ENCODE measurements at places on chromosomes 12 and 14.

- no peak for DNase-seq
Observed at GRCh38 chr14:67892466-67893100, 73.0 kb downstream of the RAD51B start.

- DNase-seq = no peak
Observed at GRCh38 chr14:70700955-70701585, 59.4 kb downstream of the TTC9 start.

DNA sequence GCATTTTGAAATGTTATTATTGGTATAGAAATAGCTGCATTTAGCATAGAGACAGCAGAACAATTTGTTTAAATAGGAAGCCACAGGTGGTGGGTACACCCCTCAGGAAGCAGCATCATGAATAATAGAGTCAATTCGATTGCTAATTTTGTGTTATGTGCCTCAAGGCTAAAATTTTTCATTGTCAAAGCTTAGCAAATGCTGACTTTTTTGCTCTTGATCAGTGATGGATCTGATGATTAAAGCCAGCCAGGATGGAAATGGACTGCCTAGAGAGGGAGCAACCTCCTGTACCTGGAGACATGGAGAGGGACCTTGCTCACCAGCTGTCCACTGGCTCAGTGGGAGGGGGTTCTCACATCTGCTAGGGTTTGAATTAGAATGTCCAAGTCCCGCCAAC, 4.5 kb upstream of the KRT8 start:
- no peak for DNase-seq

- no peak for DNase-seq
Observed at GRCh38 chr14:25570483-25570882, 520.5 kb upstream of the STXBP6 start.

DNA sequence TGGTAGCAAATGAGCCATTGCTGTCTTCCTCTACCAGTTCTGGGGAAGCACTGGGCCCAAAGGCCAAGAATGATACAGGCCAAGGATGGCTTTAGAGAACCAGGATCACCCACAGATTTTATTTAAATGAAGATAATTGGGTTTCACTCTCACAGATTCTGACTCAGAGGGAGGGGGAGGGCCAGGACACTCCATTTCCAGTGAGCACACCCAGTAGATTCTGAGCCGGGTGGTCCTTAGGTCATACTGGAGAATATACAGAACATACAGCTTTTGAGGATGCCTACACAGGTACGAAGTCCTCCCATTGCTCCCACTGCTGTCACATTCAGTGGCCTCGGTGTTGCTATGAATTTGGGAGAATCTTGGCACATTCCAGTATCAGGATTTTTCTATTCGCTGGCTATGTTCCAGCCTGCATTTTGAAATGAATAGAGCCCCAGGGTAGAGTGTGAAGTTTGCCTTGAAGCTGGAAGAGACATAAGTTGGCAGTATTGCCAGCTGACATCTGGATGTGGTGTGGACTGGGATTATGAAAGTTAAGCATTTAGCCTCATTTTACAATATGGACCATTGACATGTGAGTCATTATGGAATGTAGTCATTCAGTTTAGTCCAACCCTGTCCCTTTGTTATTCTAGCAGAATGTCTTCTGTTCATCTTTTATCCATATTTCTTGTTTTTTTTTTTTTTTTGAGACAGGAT, 45.8 kb upstream of the POC1B start:
- no peak for DNase-seq

DNA sequence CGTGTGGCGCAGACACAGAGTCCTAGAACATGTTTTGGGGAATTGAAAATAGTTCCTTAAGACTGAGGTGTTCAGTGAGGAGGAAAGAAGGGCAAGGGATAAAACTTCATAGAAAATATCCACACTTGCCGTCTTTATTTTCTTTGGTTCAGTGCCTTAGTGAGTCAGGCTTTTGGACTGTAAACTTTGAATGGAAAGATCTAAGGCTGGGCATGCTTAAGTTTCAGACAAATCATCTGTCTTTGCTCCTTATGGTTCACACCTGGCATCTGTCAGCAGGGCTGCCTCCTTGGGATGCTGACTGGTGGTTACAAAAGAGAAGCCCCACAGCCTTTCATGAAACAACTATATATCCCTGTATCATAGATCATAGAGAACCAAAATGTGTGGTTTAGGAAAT, 136.3 kb upstream of the PRICKLE1 start:
- no peak for DNase-seq

DNA sequence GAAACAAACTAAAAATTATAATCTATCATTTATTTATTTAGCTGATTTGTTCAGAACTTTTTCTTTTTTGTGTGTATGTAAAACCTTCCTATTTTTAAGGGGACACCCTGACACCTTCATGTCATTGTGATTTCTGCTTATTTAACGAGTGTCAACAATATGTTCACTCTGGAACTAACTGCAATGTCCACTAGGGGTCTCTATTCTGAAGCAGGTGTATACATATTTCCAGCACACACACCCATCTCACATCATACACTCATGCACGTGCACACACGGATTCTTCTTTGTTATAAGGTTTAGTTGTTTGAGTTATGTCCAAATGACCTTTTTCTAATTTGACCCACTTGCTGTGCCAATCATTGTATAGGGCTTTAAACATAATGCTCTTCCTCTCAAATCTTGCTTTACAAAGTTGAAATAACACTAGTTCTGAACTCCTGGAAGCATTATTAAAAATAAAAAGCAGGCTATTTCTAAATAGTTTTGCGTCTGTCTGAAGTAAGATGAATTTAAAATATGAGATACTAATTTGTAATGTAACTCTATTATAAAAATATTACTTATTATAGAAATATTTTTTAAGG, 15.5 kb downstream of the E2F7 start:
- peak; percentile 50 for DNase-seq

DNA sequence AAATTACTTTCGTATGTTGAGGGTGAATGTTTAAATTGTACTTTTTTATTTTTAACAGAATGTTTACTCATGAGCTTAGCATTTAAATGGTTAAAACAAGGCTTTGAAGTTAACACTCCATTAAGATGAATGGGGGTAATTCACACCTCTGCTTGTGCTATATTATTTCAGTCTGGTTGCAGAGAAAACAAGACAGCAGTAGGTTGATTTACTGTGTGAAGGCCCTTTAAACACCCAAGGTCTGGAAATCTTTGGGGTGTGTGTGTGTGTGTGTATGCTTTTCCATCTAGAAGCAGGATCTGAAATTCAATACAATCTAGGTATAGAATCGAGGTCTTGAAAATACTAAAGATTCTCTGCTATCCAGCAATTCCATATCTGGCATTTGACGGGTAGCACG, 83.8 kb downstream of the SLC38A6 start:
- no peak for DNase-seq

Measured in A549 (cell line).